Stimulated activated CD4-positive, alpha-beta T cell treated with anti-CD3 and anti-CD28 coated beads, Interleukin-1b, Interleukin-23, amount 100 ng/mL, for 1 hour (primary cell): ENCODE measurements at places on chromosomes 5 and 9.

DNA sequence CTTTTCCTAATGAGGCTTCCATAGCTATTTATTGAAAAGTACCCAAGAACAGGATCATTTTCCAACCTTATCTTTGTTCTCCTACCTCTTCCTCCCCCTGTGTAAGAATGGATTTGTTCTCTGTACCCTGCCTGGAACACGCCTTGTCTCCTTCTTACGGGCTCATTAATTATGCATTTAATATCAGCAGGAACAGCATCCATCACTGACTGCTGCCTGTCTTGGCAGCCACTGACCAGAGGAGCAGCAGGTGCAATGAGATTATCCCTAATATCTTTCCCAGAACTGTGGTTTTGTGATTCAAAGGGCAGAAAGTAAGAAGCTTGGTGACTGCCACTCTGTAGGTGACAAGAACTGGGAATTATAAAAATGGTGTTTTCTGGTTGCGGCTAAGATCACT is 19.3 kb upstream of the INSYN2B start:
- DNase-seq = no peak

DNA sequence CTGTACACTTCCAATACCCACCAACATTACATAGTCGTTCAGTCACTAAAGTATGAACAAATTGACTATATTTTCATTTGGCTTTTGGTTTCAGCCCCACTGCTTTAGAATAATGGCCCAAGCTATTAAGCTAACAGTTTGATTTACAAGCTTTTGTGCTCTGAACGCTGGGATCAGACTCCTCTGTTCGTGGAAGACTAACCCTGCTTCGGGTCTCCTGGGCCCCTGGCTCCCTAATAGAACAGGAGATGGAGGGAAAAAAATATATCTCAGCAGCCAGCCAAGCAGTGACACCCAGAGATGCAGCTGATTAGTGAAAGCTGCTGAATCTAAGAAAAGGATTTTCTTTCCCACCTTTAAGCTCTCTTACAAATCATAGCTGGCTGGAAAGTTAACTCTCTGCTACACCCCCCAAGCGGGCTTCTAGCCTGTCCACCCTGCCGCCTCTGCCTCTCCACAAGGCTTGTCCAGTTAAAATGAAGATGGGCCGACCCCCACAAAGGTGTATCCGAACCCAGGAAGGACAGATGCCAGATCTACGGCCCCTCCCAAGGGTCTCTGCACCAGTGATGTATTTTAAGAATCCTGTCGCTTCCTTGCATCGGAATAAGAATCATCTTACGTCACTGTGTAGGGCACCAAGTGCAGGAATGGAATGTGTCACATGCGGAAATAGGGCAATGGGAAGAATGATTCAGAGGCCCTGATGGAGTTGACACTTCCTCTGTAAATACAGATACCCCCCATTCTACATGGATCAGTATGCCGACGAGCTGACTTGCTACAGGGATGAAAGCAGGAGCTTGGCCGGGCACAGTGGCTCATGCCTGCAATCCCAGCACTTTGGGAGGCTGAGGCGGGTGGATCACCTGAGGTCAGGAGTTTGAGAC is 33.4 kb upstream of the BARHL1 start:
- no peak for DNase-seq

DNA sequence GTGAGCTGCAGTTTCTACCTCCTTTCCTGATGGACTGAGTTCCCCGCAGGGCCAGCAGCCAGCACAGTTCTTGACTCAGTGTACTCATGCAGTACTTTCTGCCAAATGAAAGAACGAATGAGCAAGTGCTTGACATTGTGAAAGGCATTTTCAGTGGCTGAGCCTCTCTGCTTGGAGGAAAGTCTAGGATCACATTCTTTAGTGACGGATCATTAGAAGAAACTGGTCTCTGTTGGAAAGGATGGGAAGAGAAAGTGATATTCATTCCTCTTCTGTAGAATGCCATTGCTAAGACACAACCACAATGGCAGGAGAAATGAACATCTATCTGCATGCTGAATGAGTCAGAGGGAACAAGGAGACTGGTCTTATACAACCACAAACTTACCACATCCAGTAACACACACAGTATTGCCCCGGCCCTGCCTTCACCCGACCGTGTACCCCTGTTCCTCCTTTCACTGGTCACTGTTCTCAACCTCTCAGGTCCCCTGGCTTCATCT is 206.9 kb downstream of the CRB2 start:
- DNase-seq = no peak

DNA sequence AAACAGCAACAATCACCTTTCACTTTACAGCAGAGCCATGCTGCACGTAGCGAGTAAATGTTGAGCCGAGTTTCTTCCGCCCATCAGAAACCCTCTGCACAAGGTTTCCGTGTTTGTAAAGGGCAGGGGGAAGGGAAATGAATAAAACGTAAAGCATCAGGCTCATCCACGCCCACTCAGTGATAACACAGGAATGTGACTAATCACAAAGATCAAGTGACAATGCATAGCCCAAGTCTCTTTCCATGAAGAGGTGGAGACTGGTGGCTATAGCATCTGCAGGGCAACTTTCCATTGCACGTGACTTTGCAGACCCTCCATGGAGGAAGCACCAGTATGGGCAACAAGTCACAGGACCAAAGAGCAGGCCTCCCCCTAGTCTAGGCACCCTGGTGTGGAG is 56.6 kb downstream of the CAMSAP1 start:
- no peak for DNase-seq

GRCh38 chr9:78552802-78553201 is 255.9 kb downstream of the PSAT1 start:
- DNase-seq = no peak

GRCh38 chr9:71620746-71621145 is 147.6 kb downstream of the CEMIP2 start:
- no peak for DNase-seq

DNA sequence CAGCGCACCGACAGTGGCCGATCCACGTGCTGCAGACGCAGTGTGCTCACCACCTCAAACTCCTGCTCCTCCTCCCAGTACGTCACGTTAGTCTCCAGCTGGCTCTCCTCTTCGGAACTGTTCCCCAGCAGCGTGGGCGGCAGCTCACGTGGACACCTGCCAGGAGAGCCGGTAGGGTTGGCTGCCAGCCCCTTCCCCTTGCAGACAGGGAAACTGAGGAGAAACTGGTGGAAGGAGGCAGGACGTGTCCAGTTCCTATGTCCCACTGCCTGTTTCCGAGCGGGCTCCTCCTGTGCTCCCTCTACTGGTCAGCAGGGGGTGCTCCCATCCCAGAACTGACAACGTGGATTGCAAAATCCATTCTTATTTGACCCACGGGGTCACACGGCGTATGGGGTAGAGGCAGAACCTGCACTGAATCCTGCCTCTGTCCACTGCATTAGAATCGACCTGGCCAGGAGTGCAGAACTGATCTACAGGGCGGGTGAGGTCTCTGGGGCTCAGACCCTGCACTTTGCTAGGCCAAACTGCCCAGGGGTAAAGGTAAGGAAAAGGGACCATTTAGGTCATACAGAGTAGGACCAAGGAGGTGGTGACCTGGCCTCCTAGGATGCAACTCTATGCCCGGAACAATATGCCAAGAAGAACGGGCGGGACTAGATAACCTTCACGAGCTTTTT is 25.7 kb downstream of the PDGFRB start:
- peak; percentile 17 for DNase-seq

DNA sequence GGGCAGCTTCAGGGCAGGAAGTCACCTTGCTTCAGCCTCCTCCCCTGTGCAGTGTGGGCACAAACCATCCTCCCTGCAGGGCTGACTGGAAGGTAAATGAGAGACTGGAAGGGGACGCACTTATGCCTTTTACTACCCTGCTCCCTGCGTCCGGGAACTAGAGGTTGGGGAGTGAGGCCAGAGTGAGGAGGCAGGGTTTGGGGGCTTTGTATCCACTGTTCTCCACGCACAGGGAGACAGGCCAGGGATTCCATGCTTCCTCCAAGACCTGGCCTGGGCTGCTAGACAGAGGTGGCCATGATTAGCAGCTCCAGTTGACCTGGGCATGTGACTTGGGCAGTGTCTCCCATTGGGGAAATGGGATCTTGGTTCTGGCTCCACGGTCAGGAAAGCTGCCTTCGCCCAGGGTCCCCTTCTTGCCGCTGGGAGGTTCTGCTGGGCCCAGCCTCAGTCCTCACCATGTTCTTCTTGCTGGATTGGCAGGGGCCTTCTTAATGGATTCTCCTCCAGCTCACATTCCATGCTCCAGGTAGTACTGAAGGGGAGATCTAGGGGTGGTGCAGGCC is 37.0 kb upstream of the PSD2 start:
- no peak for DNase-seq

GRCh38 chr5:139761057-139761450 is 34.6 kb upstream of the PSD2 start:
- DNase-seq = no peak

DNA sequence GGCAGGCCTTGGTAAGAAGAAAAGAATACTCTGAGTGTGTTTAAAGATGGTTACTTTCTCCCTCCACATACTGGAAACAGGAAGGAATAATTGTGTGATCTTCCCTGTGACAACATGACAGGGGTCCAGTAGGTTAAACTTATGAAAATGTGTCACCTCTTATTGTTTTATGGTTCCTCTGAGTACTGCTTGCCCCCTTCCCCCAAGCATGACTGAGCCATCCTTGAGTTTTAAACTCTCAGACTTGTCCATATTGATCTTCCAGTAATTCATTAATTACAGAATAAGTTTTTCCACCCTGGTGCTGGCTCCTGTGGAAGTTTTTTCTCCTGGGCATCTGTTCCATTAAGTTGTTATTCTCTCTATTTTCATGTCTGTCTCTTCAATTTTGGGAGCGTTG is 95.8 kb downstream of the CNTLN start:
- DNase-seq = no peak

GRCh38 chr5:115641948-115642347 is 16.1 kb upstream of the TMED7 start:
- no peak for DNase-seq

GRCh38 chr5:36414869-36415282 is 113.2 kb upstream of the RANBP3L start:
- no peak for DNase-seq

DNA sequence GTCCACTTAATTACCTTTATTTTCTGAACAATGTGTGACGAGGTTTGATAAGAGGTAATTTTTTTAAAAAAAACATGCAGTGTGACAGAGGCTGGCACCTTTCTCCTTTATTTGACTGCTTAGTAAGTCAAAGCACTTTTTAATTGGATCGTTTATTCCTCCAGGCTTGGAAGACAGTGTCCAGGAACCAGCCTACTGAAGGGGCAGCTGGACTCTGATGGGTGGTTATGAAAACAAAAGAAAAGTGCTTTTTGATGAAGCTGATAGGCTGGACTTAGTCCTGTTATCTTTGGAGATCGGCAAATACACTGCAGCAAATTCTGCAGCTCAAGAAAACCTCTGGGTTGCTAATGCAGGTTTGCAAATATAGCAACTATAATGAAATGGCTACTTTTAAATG is 141.7 kb downstream of the DCP2 start:
- no peak for DNase-seq

GRCh38 chr5:44334622-44335021 is 54.6 kb downstream of the FGF10 start:
- DNase-seq = no peak

- no peak for DNase-seq
These were observed at the start of gene F2R for GRCh38 chr5:76715736-76716455. Gene F2R (plus strand): TSS chr5:76716126. CDS start chr5:76716308, 182 bp downstream.

- no peak for DNase-seq
These were observed 8.0 kb downstream of the WHRN start for GRCh38 chr9:114497236-114497635.

DNA sequence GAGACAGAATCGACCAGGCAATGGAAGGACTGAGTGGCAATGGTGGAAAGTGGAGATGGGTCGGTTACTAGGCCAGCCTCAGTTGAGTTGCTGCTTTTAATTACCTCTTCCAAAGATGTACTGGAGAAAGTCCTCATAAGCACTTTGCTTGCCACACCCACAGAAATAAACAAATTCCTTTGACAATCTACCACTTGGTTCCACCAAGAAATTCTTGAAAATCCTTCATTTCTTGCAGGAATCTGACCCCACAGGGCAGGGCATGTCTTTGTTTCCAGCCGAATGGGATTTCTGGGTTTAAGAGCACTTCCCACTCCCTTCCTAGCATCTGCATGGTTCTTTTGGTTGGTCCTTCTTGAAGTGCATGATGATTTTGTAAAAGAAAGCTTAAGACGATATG is 54.5 kb downstream of the ADAMTS12 start:
- no peak for DNase-seq

DNA sequence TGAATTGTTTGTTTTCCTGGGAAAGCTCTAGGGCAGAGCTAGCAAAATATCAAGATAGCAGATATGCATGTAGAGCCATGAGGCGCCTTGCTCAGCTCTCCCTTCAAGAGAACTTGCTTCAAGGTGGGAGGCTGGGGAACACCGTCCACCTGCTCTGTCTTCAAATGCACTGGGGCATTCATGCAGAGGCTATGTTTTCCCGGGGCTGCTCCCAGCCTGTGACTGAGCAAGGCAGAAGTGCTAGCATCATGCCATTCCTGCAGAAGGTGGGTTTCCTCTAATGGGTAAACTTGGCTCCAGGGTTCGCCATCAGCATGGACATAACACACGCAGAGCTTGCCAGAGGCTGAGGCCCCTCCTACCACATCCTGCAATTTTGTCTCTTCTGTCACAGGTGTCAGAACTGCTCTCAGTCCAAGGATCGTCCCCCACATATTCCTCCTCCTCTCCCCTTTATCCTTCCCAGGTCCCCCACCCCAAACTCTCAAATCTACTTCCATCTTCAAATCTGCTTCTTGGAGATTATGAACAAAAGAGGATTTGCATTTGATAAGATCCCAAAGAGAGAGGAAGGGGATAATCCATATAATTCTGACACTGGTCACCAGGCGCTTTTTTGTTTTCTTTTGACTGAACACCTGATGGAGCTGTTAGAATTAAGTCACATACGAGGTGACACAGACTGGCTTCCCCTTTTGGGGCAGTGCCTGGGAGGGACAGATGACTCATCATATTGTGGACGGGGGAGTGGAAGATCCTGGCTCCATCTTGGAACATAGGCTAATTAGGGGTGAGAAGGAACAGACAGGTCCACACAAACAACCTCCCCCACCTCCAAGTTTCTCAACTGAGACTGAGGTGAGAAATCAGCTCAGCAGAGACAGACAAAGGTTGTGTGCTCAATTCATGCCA is 85.0 kb upstream of the TAF11L2 start:
- no peak for DNase-seq

GRCh38 chr5:6195711-6196358 is 182.5 kb downstream of the MED10 start:
- DNase-seq = no peak

DNA sequence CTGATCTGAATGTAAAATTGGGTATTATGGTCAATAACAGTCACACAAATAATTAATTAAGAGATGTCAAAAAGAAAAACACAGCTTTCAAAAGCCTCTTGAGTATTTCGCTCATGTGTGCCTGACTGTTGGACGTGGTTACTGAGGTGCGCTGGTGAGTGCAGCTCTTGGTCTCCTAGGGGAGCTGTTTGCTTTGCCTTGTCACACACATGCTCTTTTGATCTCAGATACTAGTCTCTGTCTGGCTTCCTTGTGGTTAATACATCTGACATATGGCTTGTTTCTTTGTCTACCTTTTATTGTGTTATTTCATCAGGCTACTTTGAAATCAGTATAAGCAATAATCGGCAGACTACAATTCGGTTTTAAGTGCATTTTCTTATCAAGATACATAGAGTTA is 51.5 kb downstream of the PCSK1 start:
- no peak for DNase-seq

GRCh38 chr5:168513861-168514428 is 15.2 kb upstream of the FBLL1 start:
- DNase-seq = no peak

GRCh38 chr9:14399756-14400657 is 86.1 kb upstream of the NFIB start:
- no peak for DNase-seq

GRCh38 chr5:67814569-67815311 is 400.8 kb upstream of the PIK3R1 start:
- DNase-seq = no peak

- DNase-seq = no peak
These were observed 501.6 kb downstream of the IRX1 start for GRCh38 chr5:4097199-4097598.
